Aorta (tissue), 5 donors: ENCODE measurements at places on chromosomes 7 and 10.

- DNase-seq, result no peak
Observed at GRCh38 chr7:132687981-132688383, 111.7 kb upstream of the PLXNA4 start.

DNA sequence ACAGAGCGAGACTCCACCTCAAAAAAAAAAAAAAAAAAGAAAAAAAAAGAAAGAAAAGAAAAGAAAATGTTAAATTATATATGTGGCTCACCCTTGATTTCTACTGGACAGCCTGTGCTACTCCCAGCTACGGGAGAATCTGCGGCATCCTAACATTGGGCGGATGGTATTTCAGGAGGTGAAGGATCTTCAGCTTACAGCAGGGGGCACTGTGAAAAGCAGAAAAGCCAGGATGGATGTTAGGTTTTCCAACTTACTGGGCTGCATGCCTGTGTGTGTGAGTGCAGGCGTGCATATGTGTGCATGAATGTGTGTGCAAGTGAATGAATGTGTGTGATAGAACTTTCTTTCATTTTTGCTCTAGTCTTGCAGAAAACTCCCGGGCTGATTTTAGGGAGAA lies 1066.5 kb downstream of the TYW1 start:
- no peak for DNase-seq

- DNase-seq, result no peak
Observed at GRCh38 chr7:46972205-46972604, 609.7 kb downstream of the TNS3 start.

GRCh38 chr10:18185621-18186020 lies 45.4 kb downstream of the CACNB2 start:
- no peak for DNase-seq

GRCh38 chr7:157270060-157270444 lies 66.8 kb upstream of the DNAJB6 start:
- no peak for DNase-seq

GRCh38 chr10:11170993-11171851 lies 153.6 kb downstream of the CELF2 start:
- no peak for DNase-seq

GRCh38 chr7:121107923-121108498 lies 119.5 kb downstream of the CPED1 start:
- no peak for DNase-seq

- peak; percentile 49 for DNase-seq
Observed at GRCh38 chr7:80135309-80136104, 876 bp downstream of the GNAI1 start.
